ENCODE measurements at places on chromosomes 3 and 15. TPM values are rescaled to one million over a fixed set of nuclear protein-coding genes. Genes with fewer than 3 reads are reported as not detected.

Gene NAALADL2
- 1.3 TPM for total RNA-seq

GRCh38 chr3:113523241-113523640, 8.3 kb upstream of the SPICE1 start:
- no peak for DNase-seq

DNA sequence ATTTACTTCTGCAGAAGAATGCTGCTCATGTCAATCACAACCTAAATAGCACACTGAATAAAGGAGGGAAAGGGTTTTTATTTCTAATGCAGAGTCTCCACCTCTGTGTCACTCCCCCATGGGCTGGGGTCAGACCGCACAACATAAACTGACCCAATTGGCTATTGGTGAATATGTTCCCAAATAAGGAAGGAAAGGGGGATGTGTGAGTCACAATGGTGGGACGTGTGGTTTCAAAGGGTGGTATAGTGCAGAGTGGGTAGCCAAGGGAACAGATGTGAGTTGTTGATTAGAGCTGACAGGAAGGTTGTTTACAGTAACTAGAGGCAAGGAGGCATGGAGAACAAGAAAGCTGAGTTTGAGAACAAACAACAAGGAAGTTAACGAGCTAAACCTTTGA, 491.8 kb downstream of the ZPLD1 start:
- no peak for DNase-seq

DNA sequence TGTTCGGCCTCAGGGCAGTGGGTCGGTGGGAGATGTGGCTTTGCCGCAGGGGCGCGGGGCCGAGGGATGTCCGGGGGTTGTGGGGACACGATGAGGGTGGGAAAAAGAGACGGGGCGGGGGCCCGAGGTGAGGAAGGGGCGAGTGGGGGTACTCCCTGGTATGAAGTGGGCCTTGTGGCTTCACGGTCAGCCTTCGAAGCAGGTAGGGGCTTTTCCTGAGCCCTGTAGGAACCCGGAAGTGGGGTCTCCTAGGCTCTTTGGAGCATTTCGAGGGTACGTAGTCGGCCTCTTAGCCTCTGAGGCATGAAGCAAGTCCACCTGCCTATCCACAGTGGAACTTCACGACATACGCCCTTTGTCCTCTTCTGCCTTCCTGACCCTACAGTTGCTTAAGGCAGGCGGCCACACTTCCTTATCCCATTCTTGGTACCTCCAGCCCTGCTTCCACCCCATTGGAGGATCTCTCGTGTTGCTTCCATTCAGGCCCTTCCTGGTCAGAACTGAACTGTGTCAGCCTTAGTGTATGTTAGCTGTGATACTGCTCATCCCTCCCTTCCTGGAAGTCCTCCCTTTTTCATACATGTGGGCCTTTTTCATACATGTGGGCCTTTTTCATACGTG, 389 bp downstream of the ARPC4 start:
- peak; percentile 28 for DNase-seq

GRCh38 chr3:12903881-12904280, 62.5 kb upstream of the RPL32 start:
- DNase-seq, result no peak

- DNase-seq, result no peak
Observed at GRCh38 chr3:147425388-147425850, 16.3 kb downstream of the ZIC1 start.

- no peak for DNase-seq
Observed at GRCh38 chr3:11832981-11833905, 13.4 kb downstream of the TAMM41 start.

Measured in naive thymus-derived CD8-positive, alpha-beta T cell (primary cell).